ENCODE measurements at places on chromosomes 2 and 18. TPM values are rescaled to one million over a fixed set of nuclear protein-coding genes. Genes with fewer than 3 reads are reported as not detected.
A peak's percentile ranks its signal among the peaks of the same experiment; 100 is the strongest.

DNA sequence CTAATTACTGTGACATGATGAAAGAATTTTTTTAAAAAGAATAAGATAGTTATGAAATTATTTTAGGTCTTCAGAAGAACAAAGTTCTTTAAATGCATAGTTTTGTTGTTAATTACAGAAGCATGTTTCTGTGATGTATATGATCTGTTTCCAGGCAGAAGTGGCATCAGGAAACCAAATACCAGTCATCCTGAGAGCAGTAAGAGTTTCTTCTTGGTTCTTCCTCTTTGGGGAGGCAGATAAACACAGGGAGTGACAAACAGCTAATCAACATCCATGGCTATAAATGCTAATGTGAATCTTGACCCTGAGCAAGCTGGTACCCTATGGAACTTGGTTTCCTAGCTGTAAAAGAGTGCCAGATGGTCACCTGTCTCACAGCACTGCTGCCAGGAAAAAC is 29.2 kb downstream of the WIPF1 start:
- no peak for DNase-seq

DNA sequence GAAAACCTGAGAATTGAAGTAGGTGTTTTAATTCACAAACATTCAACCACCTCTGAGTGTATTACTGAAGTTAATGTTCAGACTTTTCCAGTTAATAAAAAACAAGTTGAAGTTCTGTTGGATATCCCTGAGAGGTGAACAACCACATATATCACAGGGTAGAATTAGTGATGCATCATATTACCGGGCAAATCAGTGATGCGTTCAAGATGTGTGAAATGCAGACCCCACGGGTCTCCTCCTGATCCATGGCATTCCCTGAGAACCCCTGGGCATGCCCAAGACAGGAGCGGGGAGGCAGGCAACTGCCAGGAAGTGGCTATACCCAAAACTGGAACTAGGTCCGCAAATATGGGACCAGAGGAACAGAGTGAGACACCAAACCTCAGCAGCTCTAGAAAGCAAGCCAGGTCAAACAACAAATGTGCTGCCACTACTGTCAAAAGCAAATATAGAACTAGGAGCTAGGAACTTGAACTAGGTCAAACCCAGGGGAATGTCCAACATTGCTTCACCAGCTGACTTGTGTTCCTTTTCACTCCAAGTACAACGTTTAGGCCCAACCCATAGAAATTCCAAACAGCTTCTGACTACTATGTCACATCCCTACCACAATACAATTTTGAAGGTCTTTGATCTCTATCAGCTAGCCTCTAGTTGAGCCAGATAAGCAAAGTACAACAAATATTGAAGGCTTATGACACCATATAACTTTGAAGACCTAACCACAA is 20.2 kb downstream of the PSTPIP2 start:
- no peak for DNase-seq

- DNase-seq, result peak; percentile 67
These were observed 727 bp downstream of the FBXO11 start for GRCh38 chr2:47905386-47906156.

DNA sequence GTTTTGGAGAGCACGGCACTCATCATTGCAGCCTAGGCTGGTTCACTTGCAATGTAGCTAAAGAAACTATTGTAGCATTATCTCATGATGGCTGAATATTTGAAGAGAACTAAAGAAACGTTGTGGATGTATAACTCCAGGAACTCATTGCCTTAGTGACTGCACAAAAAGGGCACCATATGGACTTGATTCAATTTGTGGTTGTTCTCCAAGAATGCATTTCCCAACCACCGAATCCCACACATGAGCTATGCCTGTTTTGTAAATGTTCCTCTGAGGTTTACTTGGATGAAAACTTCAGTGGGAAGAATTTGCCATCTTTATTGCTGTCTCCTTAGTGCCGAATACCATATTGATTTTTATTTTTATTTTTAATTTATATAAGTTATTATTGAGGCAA is 43.5 kb downstream of the DOK6 start:
- DNase-seq, result no peak

DNA sequence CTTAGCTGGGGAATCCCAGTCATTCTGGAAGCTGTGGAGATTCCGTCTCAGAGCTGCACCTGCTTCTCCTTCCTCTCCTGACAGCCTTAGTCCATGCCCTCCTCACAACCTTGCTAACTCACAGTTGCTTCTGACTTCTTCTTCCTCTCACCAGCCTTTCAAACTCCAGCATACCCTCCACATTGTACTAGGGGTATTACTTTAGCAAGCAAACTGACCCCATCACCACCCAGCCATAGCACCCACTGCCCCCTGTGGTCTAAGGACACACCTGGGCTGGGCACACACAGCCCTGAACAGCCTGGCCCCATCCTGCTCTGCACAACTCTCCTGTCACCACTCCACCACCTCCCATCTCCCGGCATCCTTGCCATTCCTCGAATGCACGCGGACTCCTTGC is 208.2 kb downstream of the FBXO15 start:
- no peak for DNase-seq

DNA sequence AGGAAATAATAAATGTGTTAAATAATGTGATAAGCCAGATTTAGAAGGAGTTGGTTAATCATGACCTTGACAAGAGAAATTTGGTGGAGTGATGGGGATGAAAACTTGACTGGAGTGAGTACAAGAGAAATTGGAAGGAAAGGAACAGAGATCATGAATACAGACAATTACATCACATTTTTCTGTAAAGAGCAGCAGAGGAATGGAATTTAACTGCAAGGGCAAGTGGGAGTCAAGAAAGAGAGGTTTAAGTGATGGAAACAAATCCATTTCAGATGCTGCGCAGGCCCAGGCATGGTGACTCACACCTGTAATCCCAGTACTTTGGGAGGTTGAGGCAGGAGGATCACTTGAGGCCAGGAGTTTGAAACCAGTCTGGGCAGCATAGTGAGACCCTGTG is 46.7 kb downstream of the ICA1L start:
- no peak for DNase-seq

- DNase-seq, result no peak
These were observed 263.2 kb downstream of the CDH7 start for GRCh38 chr18:66013969-66014368.

MC5R gene
- total RNA-seq, result not detected

DPP10 gene
- not detected for total RNA-seq

PROKR1 gene
- total RNA-seq, result not detected

Measured in activated CD8-positive, alpha-beta T cell treated with anti-CD3 and anti-CD28 coated beads for 36 hours (primary cell).